ENCODE measurements at places on chromosomes 3 and 15. TPM values are rescaled to one million over a fixed set of nuclear protein-coding genes. Genes with fewer than 3 reads are reported as not detected.

WDR93 gene
- not detected for total RNA-seq

CPLX3 gene
- not detected for total RNA-seq

CBLB gene
- 41.5 TPM for total RNA-seq

ZBTB38 gene
- 118 TPM for total RNA-seq

TMEM44 gene
- 25.3 TPM for total RNA-seq
